ENCODE measurements at places on chromosomes 12 and 14.
A peak's percentile ranks its signal among the peaks of the same experiment; 100 is the strongest.

DNA sequence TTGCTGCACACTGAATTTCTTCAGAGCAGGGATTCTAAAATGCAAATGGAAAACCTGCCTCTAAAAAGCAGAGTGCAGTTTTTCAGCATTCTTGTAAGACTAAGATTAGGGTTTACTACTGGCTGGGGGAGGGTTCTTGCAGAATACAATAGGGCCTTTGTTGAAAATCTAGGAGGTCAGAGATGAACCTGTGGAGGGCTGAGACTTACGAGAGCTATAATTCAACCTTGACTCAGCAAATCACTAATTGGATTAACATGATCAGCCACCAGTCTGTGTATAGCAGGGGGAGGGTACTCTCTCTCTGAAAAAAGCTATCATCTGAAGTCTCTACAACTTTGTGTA is 92.6 kb upstream of the HIF1A start:
- ATAC-seq, result no peak

DNA sequence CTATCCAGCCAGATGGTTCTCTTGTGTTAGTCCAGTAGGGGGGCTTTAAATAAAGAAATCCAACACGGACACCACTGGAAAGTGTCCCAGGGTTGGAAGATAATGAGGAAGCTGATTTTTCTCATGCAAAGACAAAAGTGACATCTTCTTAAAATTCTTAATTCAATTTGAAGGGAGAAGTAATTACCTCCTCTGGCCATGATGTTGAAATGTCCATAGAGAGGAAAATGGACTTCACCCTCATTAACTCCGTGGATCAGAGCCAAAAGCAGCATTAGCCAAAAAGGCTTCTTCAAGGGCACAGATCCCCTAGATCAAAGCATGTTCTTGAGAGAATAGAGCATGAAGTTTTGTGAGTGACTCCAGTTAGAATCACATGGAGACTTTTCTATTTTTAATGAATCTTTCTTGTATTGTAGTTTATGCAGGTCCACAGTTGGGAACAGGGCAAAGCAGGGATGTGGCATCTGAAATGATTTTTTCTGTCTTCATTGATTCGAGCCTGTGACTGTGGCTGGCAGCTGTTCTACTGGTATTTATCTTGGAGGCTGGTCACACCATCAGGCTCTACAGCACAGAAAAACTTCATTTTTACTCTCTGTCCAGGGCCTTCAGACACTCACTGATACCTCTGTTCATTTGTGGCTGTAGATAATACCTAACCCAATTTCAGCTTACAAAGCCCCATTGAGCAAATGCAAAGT is 1002.5 kb downstream of the AACS start:
- no peak for ATAC-seq

- no peak for ATAC-seq
Observed at GRCh38 chr12:130715998-130716968, at the start of gene RIMBP2. RIMBP2 (minus strand) TSS chr12:130716299; CDS start chr12:130479013, 237,286 bp downstream.

DNA sequence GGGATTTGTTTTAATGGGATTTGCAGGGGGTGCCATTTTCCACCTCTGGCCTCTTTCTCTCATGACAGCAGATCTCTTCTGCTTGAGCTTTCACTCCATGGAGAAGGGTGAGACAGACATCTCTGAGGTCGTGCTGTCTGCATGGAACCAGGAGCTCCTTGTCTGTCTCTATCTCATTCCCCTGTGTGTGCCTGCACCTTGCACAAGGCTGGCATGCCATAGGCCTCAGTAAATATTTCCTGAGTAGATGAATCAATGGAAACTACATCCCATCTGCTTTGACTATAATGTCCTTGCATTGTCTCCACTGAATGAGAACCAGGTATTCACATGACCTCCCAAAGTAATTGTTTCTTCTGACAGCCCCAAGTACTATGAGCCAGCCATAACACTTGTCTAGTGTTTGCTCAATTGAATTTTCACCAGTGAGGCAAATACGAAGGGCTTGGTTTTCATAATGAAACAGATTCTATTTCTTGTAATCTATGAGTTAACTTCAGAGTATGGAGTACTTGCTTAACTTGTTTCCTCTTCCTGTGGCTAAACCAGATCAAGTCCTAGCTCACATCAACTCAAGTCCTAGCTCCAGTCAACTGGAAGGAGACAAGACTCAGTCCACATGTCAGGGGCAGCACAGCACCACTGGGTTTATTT is 32.3 kb downstream of the KCNK13 start:
- ATAC-seq, result no peak

DNA sequence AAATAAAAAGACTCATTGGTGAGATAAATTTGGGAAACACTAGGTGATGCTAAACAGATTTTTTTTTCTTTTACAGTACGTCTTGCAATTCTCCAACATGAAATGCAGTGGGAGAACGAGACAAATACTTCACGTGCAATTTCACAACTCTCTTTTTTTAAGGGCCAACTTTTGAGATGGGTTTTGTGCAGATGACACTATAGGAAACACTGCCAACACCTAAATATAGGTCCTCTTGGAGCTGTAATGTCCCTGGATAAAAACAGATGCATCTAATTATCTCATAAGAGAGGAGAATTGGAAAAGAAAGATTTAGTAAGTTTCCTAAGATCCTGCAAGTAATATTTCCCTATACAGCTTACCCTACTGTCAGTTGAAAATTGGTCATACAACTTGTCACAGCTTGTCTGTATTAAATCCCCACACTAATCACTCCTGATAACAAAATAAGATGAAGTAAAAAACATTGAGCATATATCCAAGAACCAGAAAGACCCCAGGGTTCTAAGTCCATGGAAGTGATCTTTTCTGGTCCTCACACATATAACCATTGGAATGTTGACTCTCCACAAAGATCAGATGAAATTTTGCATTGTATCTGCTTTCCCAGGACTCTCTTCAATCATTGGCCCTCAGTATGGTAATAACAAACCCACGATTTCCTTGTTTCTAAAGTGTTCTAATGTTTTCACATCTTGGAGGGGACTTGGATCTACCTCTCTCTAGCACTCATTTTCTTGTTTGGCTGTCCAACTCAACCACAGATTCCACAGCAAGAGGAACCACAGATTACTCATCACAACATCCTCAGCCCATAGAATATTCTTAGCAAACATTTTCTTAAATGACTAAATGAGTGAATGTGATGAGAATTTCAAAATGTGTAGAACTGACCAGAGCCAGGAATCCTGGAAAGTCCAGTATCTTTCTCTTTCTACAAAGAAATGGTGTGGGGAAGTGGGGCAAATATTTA is 769.4 kb upstream of the USP15 start:
- no peak for ATAC-seq

GRCh38 chr12:106042037-106042436 is 96.7 kb downstream of the NUAK1 start:
- ATAC-seq, result no peak

- no peak for ATAC-seq
Observed at GRCh38 chr14:65282896-65283253, 129.7 kb upstream of the FUT8 start.

- ATAC-seq, result no peak
Observed at GRCh38 chr12:119758722-119759121, 90.8 kb downstream of the PRKAB1 start.

DNA sequence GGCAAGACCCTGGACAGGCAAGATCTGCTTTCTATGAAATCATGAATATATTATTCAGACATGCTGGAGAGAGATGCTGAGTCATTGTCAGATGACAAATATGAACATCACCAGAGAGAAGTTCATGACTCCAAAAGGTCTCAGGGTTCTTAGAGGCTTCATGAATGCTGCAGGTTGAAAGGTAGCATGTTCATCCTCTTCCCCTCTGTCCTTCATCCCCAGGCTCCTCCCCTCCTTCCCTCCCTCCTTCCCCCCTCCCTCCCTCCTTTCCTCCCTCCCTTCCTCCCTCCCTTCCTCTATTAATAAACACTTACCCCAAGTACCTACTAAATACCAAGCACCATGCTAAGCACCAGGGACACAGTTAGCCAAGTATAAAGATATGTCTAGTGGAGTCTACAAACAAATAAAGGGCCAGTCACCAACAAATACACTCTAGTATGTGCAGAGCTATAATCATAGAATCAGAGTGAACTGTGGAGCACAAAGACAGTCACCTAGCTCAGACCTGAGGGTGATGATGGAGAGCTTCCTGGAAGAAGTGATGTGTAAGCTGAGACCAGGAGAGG is 46.2 kb downstream of the RPH3A start:
- no peak for ATAC-seq

DNA sequence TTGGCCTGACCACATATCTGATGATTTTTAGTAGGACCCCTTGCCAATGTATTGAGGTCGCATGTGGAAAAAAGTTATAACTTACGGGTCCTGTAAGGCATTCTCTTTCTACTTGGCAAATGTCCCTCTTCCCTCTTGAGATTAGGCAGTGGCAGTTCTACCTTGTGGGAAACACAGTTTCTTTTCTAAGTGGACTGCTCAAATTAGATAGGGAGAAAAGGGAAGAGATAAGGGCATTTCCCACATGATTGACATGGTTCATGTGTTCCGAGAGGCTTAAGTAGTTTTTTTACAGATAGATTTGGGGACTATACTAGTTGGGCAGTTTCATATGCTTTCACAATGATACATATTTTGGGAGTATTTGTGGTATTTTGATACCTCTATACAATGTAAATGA is 154.7 kb downstream of the FBXL14 start:
- no peak for ATAC-seq

DNA sequence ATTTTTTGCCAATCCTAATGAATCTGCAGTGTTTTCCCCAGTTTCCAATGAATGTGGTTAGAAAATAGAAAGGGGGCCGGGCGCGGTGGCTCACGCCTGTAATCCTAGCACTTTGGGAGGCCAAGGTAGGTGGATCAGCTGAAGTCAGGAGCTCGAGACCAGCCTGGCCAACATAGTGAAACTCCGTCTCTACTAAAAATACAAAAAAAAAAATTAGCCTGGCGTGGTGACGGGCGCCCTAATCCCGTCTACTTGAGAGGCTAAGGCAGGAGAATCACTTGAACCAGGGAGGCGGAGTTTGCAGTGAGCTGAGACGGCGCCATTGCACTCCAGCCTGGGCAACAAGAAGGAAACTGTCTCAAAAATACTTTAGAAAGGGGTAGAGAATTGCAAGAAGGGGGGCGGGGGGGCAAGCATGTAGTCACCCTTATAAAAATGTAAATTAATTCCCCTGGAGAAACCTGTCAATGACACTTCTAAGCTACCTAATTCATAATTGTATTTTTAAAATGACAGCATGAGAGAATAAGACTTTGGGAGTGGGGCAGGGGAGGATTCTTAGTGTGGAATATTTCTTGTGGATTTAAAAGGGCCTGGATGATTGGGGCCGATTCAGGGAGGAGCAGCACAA is 1.7 kb downstream of the KLHDC2 start:
- ATAC-seq, result no peak

- ATAC-seq, result no peak
Observed at GRCh38 chr12:34257093-34257492, 234.8 kb downstream of the ALG10 start.

GRCh38 chr12:20044846-20045245 is 323.5 kb upstream of the PDE3A start:
- ATAC-seq, result peak; percentile 70

- ATAC-seq, result no peak
Observed at GRCh38 chr12:91704446-91704845, 441.2 kb downstream of the BTG1 start.

All from gastroesophageal sphincter (tissue), 4 donors.